ENCODE measurements at places on chromosomes 13 and 19.

DNA sequence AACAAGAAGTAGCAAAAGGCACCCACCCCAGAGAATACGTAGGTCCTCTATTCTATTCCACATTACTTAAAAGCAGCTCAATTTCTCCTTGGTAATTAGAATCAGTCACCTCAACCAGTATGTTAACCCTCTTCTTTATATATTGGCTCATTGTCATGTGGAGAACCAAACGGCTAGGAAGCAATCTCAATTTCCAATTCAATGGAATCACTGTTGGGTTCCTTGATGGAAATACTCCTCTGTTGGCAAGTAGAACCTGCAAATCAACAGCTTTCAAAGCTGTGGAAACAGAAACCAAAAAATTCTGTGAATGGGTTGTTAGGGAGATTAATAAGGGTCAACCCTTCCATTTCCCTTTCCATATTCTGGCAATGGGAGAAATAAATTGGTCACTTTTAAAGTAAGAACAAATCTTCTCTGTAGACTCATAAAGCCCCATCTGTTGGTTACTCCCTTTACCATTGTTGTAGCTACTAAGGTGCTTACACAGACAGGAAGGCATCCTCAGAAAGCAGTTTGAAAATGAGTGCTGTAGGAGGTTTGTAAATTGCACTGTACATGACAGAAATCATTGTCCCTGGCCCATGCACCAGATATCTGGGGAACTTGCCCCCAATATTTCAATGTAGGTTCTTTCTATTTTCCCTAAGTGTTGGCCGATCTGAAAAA lies 138.6 kb upstream of the UFM1 start:
- DNase-seq, result no peak

- DNase-seq, result peak; percentile 19
Observed at GRCh38 chr19:55437410-55437809, 5.7 kb downstream of the SHISA7 start.

DNA sequence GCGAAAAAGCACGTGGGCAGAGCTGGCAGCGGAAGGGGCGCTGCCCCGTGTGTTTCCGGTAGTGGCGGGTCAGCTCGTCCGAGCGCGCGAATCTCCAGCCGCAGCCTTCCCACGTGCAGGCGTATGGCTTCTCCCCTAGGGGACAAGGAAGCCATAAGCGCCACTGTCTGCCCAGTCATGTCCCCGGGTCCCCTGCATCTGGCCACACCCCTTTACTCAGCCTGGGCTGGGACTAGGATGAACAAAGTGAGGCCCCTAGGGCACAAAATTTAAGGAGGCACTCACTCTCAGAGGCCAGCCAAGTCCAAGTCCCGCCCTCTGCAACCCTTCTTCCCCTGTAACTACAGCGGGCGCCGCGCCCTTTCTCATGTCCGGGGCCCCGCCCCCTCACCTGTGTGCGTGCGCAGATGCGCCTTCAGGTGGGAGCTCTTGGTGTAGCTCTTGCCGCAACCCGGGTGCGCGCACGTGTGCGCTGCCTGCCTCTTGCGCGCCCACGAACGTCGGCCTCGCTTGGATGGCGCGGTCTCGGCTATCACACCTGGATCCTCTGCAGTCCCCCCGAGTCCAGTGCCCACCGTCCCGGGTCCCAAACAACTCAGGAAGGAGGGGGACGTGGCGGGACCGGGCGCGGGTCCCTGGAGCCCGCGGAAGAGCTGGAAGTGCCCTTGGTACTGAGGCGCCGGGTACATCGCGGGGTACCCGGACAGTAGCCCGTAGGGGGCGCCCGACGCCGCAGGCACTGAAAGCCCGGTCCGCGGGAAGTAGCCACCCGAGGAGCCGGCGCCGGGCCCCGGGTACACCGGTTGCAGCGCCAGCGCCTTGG lies 1.9 kb downstream of the KLF1 start:
- peak; percentile 86 for DNase-seq

DNA sequence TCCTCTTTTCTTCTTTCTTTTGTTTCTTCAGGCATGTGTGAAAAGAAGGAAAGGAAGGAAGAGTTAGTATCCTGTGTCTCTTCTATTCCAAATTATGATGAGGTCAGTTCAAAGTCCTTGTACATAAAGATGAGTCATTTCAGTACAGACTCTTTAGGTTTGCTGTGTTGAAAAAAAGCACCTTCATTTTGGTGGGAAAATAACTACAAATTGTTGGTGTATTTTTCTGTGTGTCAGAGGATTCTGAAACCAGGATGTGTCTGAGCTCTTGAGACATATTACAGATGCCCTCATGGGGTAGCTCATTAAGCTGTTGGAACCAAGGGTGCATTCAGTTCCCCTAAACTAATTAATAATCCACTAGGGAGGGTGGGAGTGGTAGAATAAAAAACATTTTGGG lies 5.8 kb upstream of the HSPH1 start:
- no peak for DNase-seq

- no peak for DNase-seq
Observed at GRCh38 chr13:40495621-40496001, 170.8 kb downstream of the FOXO1 start.

GRCh38 chr13:99267927-99268326 lies 9.7 kb upstream of the GPR18 start:
- DNase-seq, result no peak

GRCh38 chr19:47581605-47582319 lies 8.8 kb upstream of the ZNF541 start:
- no peak for DNase-seq

DNA sequence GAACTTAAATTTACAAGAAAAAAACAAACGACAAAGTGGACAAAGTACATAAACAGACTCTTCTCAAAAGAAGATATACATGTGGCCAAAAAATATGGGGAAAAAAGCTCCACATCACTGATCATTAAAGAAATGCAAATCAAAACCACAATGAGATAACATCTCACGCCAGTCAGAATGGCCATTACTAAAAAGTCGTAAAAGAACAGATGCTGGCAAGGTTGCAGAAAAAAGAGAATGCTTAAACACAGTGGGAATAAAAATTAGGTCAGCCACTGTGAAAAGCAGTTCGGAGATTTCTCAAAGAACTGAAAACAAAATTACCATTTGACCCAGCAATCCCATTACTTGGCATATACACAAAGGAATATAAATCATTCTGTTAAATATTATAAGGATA lies 132.7 kb downstream of the UGGT2 start:
- DNase-seq, result no peak

DNA sequence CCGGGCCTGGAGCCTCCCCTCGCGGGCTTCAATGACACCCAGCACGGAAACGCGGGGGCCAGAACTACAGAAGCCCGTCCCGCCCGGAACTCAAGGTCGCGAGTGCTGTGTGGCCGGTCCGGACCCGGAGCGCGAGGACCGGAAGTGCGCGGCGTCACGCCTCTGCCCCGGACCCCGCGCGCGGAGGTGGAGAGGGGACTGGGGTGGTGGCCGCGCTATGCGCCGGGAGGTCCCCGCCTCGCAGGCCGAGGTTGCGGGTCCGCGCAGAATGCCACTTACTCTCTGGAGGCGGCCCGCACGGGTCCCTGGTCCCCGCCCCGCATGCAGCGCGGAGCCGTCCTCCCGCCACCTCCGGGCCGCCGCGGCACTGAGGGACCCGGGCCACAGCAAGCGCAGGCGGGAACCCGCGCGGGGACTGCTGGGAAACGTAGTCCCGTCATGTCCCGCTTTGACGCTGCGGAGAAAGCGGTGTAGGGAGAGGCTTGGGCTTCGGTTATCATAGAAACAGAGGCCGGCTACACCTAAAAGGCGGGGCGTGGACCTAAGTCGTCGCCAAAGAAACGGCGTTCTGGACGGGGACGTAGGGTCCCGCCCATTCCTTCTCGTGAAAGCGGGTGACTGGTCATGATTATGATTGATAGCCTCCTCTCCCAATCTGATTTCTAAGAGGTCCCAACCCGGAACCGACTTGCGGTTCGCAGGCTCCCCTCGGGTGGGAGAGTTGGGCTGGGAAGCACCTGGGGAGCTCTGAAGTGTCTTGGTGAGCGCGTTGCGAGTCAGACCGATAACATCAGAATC lies at the start of gene ZNF837:
Gene ZNF837, minus strand, starts transcription at position 369 of the 798 bp plus-strand sequence. CDS start 11,698 bp downstream, outside the sequence.
- DNase-seq, result peak; percentile 98

- no peak for DNase-seq
Observed at GRCh38 chr13:113224486-113224885, 15.1 kb downstream of the CUL4A start.

GRCh38 chr19:52142001-52142595 lies 2.4 kb upstream of the ZNF616 start:
- DNase-seq, result no peak
